ENCODE measurements at places on chromosomes 3 and 15.

DNA sequence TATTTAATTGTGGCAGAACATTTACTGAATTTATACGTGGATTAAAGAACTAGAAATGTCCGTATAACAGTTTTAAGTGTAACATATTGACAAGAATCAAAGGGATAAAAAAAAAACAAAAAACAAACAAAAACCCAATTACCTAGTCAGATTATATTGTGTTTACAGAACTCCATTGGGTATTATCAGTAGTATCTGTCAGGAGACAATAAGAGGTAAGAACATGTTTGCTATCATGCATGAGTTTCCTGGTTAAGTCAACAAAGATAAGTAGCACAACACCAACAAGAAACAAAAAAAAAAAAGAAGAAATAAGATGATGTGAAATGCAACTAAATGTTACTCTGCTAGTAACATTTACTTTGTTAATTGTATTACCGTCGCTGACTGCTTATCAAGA is 570.6 kb downstream of the ZBBX start:
- no peak for DNase-seq

DNA sequence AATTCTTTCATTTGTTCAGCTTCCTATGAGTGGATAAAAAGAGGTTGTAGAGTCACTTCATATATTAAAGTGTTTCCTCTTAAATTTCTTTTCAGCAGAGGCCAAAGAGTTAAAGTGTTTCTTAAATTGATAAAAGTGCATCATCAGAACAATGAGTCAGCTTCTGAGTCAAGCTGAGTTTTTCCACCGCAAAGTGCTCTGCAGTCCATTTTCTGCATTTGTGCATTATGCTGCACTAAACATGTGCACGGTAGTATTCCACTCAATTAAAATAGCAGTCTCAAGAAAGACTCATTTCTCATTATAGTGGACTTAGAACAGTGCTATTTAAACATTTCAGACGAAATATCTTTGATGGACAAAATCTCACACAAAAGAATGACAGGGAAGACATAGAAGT is 152.0 kb downstream of the ZBBX start:
- no peak for DNase-seq

GRCh38 chr3:120435621-120436020 is 15.2 kb downstream of the FSTL1 start:
- no peak for DNase-seq

GRCh38 chr3:5874931-5875341 is 687.4 kb downstream of the EDEM1 start:
- DNase-seq, result no peak

- DNase-seq, result no peak
These were observed 85.9 kb downstream of the SLCO3A1 start for GRCh38 chr15:91939403-91939831.

GRCh38 chr3:186700267-186700666 is 16.9 kb upstream of the KNG1 start:
- no peak for DNase-seq

DNA sequence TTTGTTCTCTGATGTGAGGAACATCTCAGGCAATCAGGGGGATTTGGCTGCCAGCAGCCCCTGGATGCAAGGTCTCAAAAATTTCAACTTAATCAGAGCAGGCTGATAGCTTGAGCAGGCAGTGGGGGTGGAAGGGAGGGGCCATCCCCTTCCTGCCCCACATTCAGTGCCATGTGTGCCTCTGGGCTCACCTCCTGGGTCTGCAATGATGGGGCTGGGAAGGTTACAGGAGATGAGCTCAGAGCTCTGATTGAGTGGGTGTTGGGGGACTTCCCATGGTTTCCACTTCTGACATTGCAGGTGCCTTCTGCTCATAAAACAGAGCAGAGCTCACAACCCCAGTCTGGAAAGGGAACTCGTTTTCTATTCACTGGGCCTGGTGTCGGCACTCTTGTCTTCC is 37.0 kb downstream of the PARP16 start:
- DNase-seq, result peak; percentile 29

Data from stimulated activated CD4-positive, alpha-beta T cell treated with anti-CD3 and anti-CD28 coated beads, TNF-alpha, amount 100 ng/mL, for 4 hours (primary cell).